ENCODE measurements at places on chromosomes 16 and 17.

GRCh38 chr16:53282975-53283946, 151.0 kb upstream of the RBL2 start:
- DNase-seq, result no peak

- DNase-seq, result no peak
These were observed 762.0 kb downstream of the KCNJ18 start for GRCh38 chr17:22454070-22454999.

GRCh38 chr16:87542531-87543102, 49.8 kb upstream of the ZCCHC14 start:
- DNase-seq, result no peak

DNA sequence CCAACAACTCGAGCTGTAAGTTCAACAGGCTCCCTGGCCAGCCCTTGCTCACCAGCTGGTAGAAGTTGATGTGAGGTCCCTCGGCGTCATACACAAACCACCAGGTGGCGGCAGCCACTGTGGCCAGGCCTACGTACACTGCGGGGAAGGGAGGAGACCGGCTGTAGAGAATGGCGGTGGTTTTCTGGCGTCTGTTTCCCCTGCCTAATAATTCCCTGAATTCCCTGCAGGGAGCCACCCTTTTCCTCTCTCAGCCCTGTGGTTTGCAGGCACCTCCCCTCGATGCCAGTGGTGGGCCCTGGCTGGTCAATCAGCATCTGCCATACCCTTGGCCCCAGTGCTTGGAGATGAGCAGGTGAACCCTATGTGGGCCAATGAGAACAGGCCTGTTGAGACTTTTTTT, 18.9 kb upstream of the P2RX1 start:
- peak; percentile 96 for DNase-seq

DNA sequence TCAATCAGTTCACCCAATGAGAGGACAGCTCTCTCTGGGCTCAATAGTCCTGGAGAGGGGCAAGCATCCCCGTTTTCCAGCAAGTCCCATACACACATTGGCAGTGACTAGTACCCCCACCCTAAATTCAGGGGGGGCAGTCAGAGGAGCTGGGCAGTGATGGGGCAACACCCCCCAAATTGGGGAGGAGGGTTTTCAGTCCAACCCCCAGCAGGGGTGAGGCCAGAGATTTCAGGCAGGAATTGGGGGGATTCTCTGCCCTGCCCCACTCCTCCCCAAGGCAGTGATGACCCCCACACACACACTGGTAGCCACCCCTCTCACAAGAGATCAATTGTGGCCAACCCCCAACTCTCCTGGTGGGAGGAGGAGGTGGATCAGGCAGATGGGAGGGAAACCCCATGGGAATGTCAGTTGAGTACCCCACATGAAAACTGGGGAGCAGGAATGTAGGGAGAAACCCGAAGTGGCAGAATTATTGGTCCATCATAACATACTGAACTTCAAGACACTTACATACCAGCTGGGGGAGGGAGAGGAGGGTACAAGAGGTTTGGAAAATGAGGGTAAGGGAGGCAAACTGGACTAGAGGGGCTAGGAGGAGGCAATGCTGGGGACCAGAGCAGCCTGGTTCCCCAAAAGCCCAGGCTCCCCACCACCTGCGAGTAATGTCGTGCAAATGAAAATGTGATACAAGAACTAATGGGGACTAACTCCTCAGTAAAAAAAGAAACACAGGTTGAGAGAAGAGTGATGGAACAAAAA, 3.1 kb downstream of the VAMP2 start:
- no peak for DNase-seq

- no peak for DNase-seq
These were observed 23.7 kb downstream of the OR1D5 start for GRCh38 chr17:3039736-3040135.

DNA sequence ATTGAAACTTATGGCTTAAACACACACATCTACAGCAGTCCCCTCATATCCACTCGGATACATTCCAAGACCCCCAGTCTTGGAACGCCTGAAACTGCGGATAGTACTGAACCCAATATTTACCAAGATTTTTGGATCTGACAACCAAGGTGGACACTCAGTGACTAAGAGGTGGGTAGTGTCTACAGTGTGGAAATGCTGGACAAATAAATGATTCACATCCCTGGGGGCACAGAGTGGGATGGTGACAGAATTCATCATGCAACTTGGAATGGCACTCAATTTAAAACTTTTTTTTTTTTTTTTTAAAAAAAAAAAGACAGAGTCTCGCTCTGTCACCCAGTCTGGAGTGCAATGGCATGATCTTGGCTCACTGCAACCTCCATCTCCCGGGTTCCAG, 54.2 kb upstream of the TRAP1 start:
- no peak for DNase-seq

- DNase-seq, result no peak
These were observed at the start of gene CPHXL for GRCh38 chr16:75726390-75726789. Gene CPHXL (minus strand): TSS chr16:75726490. CDS start chr16:75726442, 48 bp downstream.

DNA sequence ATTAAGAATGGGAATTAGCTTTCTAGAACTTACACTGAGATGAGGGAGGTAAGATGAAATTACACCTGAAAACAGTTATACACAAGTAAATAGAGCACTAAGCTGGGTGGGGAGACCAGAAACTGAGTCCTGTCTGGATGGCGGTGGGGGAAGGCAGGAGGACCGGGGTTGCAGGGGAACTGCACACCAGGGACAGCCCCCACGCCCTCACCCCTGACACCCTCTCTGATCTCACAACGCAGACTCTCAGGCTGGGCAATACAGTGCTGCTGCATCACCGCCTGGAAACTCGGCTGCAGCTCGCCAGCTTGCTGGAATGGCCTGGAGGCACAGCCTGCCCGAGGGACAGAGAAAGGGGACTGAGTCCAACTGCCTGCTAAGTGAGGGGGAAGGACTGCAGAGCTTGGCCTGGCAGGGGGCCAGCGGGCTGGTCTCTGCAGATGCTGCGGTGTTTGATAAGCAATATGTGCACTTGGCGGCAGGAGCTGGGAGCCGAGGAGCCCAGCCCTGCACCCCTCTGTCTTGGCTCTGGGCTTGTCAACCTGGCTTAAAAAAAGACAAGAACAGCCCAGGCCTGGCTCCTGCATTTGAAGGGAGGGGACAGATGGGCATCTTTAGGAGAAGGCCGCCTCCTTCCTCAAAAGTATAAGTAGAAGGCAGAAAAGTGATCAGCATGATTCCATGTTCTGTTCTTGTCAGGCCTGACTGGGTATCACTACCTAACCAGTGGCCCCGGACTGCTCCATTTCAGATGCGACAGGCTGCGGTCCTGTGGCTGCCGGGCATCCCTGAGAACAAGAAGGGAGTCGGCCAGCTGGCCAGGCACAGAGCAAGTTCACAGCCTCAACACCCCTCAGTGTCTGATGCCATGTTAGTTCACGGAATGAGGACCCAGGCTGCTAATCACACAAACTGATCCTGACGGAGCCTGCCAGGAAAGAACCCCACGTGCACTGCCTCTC, 30.2 kb downstream of the SPHK1 start:
- no peak for DNase-seq

DNA sequence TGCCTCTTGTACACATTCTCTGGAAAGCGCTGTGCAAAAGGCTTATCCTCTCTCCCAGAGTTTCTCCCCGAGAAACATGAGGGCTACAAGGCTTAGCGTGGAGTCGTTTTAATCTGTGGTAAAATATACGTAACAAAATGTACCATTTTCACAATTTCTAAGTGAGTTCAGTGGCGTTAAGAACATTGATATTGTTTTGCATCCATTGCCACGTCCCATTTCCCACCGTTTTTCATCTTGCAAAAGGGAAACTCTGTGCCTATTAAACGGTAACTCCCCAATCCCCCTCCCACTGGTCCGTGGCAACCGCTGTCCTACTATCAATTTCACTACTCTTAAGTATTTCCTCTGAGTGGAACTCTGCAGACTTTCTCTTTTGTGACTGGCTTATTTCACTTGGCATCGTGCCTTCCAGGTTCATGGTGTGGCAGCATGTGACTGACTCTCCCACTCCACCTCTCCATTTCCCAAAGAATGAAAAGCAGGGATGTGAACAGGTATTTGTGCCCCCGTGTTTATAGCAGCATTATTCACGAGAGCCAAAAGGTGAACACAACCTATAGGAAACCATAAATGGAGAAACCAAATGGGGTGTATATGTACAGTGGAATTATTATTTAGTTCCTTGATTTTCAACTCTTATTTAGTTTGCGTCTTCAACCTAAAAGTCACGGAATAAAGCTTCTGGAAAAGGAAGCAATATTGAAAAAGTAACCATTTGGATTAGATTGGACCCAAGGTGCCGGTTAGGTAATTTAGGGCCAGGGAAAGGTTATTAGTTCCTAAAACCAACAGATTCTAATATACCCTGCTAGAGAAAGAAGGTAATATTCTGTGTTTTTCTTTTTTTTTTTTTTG, 1.1 kb upstream of the USP32 start:
- no peak for DNase-seq

DNA sequence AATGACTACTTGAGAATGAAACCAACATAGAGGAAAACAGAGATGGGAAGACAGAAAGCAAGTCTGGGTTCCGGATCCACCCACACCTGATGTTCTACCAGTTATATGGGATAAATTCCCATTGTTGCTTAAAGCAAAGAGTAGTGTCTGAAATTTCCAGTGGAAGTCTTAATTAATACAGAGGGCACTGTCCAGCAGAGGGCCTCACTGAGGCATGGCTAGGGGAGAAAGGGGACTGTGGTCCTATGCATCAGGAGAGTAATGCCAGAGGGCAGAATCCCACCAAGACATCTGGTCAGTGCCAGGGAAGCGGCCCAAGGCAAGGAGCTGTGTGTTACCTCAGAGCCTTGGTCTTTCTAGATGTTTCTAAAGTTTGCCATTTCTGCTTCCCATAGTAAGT, 7.5 kb upstream of the UMOD start:
- peak; percentile 39 for DNase-seq

- no peak for DNase-seq
These were observed 1.0 kb downstream of the GDE1 start for GRCh38 chr16:19520861-19521331.

DNA sequence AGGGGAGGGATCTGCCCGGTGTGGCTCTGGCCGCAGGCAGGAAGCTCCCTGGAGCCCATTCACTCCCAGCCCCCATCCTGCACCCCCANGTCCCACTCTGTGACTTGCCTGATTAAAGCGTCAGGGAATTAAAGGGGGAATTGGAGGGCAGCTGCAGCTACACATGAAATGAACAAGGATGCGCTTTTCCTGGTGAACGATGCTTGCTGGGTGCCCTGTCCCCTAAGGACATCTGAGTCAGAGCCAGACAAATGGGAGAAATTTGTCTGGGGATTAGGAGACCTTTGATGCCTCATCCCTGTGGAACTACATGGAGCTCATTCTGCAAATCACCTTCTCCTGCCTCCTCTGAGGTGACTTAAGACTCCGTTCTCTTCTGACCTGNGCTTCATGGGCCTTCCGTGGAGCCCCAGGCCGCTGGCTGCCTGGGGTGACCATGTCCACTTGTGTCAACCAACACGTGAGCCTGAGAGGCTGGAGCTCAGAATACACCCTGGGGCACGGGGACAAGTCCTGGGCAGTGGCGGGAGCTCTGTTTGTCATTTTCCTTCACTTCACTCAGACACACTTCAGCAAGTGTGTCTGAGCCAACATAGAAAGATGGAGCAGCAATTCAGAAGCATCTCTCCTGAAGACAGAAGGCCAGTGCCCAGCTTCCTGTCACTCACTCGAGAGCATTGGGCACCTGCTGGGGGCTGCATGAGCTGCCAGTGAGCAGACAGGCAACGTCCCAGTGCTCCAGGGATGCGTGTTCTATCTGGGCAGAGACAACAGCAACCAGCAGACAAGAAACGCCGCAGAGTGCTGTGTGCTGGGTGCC, 54.1 kb downstream of the METRNL start:
- DNase-seq, result peak; percentile 26

- DNase-seq, result no peak
These were observed 119.0 kb upstream of the HS3ST2 start for GRCh38 chr16:22694887-22695382.

- no peak for DNase-seq
These were observed 1.5 kb upstream of the CCDC57 start for GRCh38 chr17:82214012-82214628.

DNA sequence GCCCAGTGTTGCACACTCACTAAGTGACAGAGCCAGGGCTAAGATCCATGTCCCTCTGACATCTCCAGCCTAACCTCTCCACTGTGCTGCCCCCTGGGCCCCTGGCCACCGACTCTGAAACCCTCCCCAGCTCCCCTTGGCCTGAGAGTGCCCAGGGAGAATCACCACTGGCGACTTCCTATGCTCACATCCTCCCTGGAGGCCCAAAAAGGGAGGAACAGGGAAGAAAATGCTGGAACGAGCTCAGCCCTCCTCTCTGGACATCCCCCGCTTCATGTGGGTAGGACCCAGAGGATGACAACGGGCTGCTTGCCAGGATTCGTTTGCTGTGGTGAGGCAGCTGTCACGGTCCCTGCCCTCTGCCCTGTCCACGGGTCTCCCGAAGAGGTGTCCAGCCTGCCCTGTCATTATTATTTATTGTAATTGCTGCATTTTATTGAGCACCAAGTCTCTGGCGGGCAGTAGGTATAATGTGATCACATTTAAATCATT, 153.5 kb upstream of the RPL38 start:
- DNase-seq, result no peak

- no peak for DNase-seq
These were observed 116.5 kb downstream of the ANKFN1 start for GRCh38 chr17:56269556-56270389.

- DNase-seq, result no peak
These were observed 134.4 kb upstream of the CDH8 start for GRCh38 chr16:62170642-62171041.

GRCh38 chr16:89456419-89456959, 33.9 kb downstream of the ANKRD11 start:
- no peak for DNase-seq

All from H9 (cell line).